ENCODE measurements at places on chromosomes 11 and 22.

DNA sequence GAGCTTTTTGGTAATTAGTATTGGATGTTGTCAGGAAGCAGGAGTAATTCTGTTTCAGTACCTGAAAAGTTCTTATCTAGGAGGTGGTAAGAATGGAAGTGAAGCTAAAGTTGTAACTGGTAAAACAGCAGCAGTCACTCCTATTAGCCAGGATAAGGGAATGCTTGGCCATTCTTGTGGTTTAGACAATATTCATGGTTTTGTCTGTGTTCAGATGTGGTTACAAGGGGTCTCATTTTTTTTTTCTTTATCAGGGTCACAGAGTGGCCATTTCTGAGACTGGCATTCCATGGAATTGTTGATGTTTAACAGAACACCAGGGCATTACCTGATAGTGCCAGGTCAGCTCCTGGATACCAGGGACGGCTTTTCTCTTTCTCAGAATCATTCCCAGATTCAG is 23.8 kb downstream of the TAF1D start:
- no peak for DNase-seq

- DNase-seq: no peak
Observed at GRCh38 chr11:83895516-83895915, 609.3 kb upstream of the CCDC90B start.

DNA sequence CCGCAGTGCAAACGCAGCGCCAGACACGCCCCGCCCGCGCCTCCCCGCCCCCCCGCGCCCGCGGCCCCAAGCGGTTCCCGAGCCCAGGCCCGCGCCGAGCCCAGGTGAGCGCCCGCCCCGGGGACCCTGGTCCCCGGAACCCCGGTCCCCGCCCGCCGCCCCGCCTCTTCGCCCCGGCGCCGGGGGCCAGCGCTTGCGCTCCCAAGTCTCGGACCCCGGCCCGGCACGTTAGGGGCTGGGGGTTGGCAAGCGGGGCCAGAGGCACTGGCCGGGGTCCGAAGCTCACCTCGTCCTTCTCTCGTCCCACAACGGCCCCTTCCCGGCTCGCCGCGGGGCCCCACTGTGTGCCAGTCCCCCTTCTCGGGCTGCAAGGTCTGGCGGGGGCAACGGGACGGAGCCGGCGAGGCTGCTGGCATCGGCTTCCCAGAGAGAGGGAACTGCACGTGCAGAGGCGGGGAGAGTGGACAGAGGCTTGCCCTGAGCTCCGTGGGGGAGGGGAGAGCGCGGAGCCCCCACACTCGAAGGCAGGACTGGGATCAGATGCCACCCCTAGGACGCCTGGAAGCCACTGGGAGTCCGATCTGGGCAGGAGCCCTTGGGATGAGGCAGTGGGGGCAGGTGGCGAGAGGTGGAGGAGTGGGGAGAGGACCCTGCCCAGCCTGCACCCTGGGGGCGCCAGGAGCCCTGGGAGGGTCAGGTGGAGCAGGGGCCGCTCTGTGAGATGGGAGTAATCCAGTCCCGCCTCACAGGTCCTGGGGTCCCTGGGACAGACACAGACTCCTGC is 1.8 kb upstream of the AIFM3 start:
- peak; percentile 53 for DNase-seq

DNA sequence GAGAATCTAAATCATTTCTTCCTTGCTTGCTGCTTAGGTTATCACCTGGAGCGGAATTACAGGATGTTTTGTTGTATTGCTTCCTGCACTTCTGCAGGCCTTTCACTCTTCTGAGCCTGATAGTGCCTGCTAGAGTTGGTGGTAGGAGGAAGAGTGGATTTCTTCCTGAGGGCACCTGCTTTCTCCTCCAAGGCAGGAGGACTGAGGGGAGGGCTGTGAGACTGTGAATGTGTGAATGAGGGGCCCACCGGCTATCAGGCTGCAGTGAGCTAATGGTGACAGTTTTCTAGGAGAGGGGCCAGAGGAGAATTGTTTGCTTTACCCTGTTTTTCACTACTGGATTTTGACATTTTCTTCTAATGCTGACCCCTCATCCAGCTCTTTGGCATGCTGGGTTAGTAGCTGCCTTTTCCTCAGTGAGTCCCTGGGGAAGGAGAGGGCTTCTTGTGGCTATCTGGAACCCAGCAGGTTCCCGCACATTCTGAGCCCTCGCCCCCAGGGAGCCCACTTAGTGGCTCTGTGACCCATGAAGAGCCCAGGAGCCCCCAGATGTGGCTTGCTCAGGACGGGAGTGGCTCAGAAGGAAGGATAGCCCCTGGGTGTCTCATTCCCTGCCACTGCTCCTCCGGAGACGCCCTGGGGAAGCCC is 39.1 kb downstream of the DIXDC1 start:
- no peak for DNase-seq

GRCh38 chr11:110046775-110047380 is 46.3 kb upstream of the ZC3H12C start:
- no peak for DNase-seq

DNA sequence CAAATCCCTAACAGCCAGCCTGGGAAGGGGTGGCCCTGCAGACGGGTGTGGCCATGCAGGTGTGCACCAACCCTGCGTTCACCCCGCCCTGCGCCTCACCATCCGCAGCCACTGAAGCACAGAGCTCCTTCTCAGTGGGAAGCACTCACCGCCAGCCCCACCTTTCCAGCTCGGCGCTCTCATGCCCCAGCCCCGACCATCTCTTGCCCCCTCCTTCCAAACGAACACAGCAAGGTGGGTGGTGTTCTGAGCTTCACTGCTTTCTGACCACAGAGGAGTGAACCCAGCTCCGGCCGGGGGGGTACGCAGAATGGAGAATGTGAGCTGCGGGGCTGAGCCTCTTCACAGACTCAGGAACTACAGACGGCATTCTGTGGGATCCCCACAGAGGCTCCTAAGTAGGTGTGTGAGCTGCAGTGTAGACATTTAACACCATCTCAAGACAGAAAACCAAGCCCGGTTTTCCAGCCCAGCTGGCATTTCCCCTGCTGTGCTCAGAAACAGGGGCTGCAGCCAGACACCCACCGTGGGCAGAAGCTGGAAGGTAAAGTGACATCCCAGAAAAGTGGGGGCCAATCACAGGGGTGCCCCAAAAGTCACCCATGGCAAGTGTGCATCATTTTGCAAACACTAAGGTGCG is 88.4 kb upstream of the RTL6 start:
- peak; percentile 7 for DNase-seq

- no peak for DNase-seq
Observed at GRCh38 chr11:119739021-119739703, 10.2 kb upstream of the NECTIN1 start.

- peak; percentile 56 for DNase-seq
Observed at GRCh38 chr22:23233752-23234408, 53.6 kb downstream of the BCR start.

DNA sequence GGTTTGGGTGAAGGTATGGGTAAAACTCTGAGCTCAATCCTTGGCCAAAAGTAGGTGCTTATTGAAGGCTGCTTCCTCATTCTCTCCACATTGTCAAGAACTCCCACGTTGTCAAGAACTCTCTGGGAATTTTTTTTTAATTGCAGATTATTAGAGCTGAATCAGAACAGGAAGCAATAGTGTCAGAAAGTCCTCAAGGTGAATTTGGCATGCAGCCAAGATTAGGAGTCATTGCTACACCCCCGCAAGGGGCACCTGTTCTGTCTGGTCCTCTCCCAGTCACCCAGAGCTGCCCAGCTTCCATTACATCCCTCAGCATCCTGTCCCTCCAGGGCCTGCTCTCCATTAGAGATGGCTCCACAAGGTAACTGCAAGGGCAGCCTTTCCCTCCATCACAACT is 996.5 kb downstream of the OPCML start:
- no peak for DNase-seq

- DNase-seq: no peak
Observed at GRCh38 chr11:43788421-43788820, 92.2 kb upstream of the ALKBH3 start.

DNA sequence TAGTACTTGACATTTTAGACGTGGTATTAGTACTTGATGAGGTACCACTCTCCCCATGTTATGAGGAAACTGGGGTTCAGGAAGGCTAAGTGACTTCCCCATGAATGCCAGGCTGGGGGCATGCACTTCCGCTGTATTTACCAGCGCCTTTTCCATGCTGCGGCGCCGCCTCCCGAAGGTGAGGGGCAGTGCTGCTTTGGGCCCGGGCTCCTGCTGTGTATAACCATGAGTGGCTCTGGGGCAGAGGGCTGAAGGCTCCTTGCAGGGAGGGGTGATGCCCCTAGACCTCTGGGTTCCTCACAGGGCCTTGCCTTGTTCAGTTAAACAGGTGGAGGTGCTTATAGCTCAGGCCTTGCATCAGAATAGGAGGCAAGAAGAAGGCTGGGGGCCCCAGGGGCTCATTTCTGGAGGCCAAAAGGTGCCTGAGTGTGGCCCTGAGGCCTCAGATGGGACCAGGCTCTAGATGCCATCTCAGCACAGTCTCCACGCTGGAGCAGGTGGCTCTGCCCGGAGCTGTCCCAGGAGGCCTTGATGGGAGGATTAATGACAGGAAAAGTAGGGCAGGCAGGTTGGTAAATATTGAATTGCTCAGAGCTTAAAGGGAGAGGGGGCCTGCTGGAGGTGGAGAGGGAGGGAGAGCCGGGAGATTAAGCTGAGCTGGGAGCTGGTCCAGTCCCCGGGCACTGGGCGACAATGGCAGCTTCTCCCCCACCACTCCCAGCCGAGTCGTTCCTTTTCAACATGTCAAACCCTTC is 129.6 kb downstream of the CEP164 start:
- no peak for DNase-seq

DNA sequence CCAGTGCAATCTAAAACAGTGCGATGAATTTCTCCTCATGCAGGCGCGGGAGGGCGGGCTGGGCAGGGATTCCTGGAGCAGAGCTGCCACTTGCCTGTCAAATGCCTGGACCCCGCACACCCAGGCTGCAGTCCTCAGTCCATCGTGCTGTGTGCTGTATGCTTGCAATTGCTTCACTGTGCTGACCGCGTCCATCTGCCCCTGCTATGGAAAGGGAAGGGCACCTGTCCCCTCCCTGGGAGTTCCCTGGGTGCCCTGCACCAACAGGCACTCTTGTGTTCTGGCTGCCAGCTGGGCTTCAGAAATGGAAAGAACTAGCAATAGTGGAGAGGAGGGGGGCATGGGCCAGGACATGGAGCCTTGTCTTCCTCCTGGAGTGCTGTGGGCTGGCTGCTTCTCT is 185.4 kb upstream of the B3GAT1 start:
- no peak for DNase-seq
